ENCODE measurements at places on chromosomes 16 and 17. TPM values are rescaled to one million over a fixed set of nuclear protein-coding genes. Genes with fewer than 3 reads are reported as not detected.

The LAT gene
- 8.5 TPM for total RNA-seq

The OR4D1 gene
- not detected for total RNA-seq

The KRTAP9-4 gene
- not detected for total RNA-seq

The CLDN9 gene
- 3.4 TPM for total RNA-seq

The OTOP3 gene
- 1.3 TPM for total RNA-seq

All from type B pancreatic cell (in vitro differentiated cells).